ENCODE measurements at places on chromosomes 11 and 22. TPM values are rescaled to one million over a fixed set of nuclear protein-coding genes. Genes with fewer than 3 reads are reported as not detected.

Gene NRXN2
- total RNA-seq = 0.62 TPM

Gene NLRP14
- not detected for total RNA-seq

- H3K4me3 ChIP-seq = no peak overlapping the region
- DNase-seq = no peak
- H3K27ac ChIP-seq = no peak overlapping the region
- no peaks in the 10 kb centered on the region for H3K36me3 ChIP-seq
- peaks cover 53% of the 10 kb centered on the region for H3K4me1 ChIP-seq
- H3K27me3 ChIP-seq = no peaks in the 10 kb centered on the region
Measured at GRCh38 chr11:130102301-130103249, 32.9 kb downstream of the APLP2 start.

DNA sequence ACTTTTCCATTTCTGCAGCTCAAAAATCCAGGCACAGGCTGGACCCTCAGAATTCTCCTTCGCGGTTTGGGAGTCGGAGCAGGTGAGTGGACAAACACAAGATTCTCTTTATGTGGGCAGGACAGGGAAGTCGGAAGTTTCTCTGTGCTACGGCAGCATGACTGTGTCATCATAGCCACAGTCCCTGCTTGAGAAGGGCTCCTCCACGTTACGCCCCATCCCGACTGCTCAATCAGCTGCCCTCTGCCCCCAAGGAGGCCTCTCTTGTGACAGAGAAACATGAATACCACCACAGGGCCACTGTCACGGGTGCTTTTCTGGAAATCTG, 89.0 kb upstream of the SHISAL1 start:
- peaks cover 2% of the 10 kb centered on the region for H3K27me3 ChIP-seq
- H3K4me1 ChIP-seq = no peaks in the 10 kb centered on the region
- no peaks in the 10 kb centered on the region for H3K36me3 ChIP-seq
- H3K4me3 ChIP-seq = no peak overlapping the region
- H3K27ac ChIP-seq = no peak overlapping the region

DNA sequence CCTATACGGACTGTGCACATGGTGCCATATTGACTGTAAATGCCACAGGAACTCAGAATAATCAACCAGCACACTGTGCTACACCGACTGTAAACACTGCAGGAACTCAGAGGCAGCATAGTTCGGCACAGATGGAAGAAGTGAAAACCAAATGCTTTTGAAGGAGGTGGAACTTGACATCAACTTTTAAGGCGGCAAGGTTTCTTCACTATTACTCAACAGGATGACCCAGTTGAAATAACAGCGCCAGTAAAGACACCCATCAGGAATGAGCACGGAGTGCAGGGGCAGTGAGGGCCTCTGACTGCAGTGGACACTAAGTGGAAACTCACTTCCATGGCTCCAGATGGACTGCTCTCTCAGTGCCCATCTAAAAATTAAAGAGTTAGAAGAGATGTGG, 15.7 kb downstream of the TESMIN start:
- no peak overlapping the region for H3K4me3 ChIP-seq
- H3K27me3 ChIP-seq = no peaks in the 10 kb centered on the region
- H3K36me3 ChIP-seq = no peaks in the 10 kb centered on the region
- H3K4me1 ChIP-seq = no peaks in the 10 kb centered on the region
- H3K27ac ChIP-seq = no peak overlapping the region

GRCh38 chr11:4697585-4697984, at the start of gene OR51E2:
TSS of gene OR51E2 (minus strand) at chr11:4697853. CDS start at chr11:4682711, 15,142 bp downstream.
- H3K27me3 ChIP-seq = no peaks in the 10 kb centered on the region
- no peak within 1 kb of the TSS for H3K27ac ChIP-seq
- H3K4me3 ChIP-seq = no peak within 1 kb of the TSS
- H3K36me3 ChIP-seq = no peaks in the 10 kb centered on the region
- DNase-seq = no peak

- H3K4me3 ChIP-seq = peak overlapping the region; percentile 35
- DNase-seq = no peak
- H3K36me3 ChIP-seq = no peaks in the 10 kb centered on the region
- no peaks in the 10 kb centered on the region for H3K27me3 ChIP-seq
Measured at GRCh38 chr22:31637447-31637890, 24.5 kb downstream of the PISD start.

- H3K4me3 ChIP-seq = no peak overlapping the region
- peak; percentile 73 for DNase-seq
- peaks cover 22% of the 10 kb centered on the region for H3K4me1 ChIP-seq
- H3K36me3 ChIP-seq = no peaks in the 10 kb centered on the region
- H3K27ac ChIP-seq = peak overlapping the region; percentile 93
Measured at GRCh38 chr11:18384157-18384641, 10.2 kb upstream of the LDHA start.

DNA sequence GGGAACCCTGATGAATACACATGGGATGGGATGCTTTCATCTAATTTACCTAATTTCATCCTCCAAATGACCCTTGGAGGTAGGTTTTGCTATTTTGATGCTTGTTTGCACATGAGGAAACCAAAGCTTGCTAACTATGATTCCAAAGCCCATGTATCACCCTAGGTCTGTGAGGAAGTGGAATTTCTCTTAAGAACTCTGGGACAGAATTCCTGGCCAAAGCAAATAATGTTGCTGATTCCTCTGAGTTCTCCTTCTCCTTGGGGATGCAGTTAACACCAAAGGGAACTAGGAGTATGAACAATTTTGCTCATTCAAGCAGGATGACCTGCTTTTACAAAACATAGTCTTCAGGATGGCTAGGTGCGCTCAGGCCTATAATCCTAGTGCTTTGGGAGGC, 80.0 kb downstream of the KCNC1 start:
- no peak for DNase-seq
- no peak overlapping the region for H3K4me3 ChIP-seq
- H3K4me1 ChIP-seq = peaks cover 40% of the 10 kb centered on the region
- H3K36me3 ChIP-seq = no peaks in the 10 kb centered on the region
- H3K27me3 ChIP-seq = no peaks in the 10 kb centered on the region

DNA sequence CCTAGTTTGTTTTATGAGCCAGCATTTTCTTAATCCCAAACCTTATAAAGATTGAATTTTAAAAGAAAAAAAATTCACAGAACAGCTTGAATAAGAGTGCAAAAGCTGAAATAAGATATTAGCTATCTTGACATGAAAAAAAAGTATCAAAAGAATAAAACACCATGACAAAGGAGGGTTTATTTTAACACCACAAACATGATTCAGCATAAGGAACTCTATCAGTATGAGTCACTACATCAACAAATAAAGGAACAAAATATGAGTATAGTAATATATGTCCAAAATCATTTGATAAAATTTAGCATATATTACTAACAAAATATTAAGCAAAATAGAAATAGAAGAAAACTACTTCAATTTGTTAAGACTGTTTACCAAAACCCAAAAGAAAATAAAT, 9.6 kb upstream of the LMO1 start:
- no peaks in the 10 kb centered on the region for H3K4me1 ChIP-seq
- H3K36me3 ChIP-seq = no peaks in the 10 kb centered on the region
- peaks cover 34% of the 10 kb centered on the region for H3K27me3 ChIP-seq
- no peak for DNase-seq
- no peak overlapping the region for H3K27ac ChIP-seq

- H3K36me3 ChIP-seq = no peaks in the 10 kb centered on the region
- no peaks in the 10 kb centered on the region for H3K4me1 ChIP-seq
- DNase-seq = no peak
- no peaks in the 10 kb centered on the region for H3K27me3 ChIP-seq
- no peak overlapping the region for H3K4me3 ChIP-seq
Measured at GRCh38 chr11:66692446-66692845, 14.8 kb upstream of the RBM4B start.

DNA sequence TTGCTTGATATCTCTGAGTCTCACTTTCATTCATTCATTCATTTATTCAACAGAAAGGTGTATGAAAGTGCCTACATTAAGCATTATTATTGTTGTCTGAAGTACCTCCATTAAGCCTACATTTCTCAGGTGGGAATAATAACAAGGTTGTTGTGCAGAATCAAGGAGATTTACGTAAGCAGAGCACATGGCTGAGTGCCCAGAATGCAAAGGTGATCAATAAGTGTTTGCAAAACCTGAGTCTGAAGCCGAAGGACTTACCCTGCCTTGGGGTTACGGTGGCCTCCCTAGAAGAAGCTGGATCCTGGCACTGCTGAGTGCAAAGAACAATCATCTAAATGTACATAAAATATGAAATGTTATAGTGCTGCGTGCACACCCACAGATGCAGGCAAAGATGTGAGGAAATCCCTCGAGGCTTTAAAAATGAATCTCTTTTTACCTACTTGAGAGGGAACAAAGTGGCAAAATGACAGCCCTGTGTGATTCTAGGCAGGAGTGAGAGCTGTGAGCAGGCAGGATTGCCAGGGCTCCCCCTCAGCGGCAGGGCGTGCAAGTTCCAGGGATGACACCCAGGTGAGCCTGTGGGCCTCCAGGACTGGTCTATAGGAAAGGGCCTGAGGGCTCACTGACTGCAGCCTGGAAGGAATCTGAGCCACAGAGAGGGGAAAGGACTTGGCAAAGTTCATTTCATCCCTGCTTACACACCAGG, 133.1 kb upstream of the TBCEL start:
- no peak overlapping the region for H3K27ac ChIP-seq
- no peak overlapping the region for H3K4me3 ChIP-seq
- DNase-seq = no peak
- no peaks in the 10 kb centered on the region for H3K36me3 ChIP-seq
- no peaks in the 10 kb centered on the region for H3K27me3 ChIP-seq
- H3K4me1 ChIP-seq = no peaks in the 10 kb centered on the region

All from heart left ventricle (tissue), 16 donors.